ENCODE measurements at places on chromosomes 16 and 17.

- no peak for DNase-seq
Measured at GRCh38 chr16:53966821-53967571, 263.0 kb downstream of the FTO start.

- DNase-seq = peak; percentile 57
Measured at GRCh38 chr16:88619859-88620815, 18.2 kb upstream of the IL17C start.

DNA sequence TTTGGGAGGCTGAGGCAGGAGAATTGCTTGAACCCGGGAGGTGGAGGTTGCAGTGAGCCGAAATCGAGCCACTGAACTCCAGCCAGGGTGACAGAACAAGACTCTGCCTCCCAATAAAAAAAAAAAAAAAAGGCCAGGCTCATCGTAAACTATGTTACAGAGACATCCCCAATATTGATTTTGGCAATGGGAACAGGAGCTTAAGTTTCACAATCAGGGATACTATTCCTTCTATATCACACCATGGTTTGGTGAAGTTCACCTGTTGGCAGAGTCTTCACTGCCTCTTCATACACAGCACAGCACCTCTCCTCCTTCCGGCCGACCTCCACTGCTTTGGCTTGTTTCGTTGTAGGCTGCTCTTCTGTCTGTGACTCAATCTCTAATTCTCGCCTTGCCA, 21.2 kb downstream of the UTP6 start:
- DNase-seq = no peak

DNA sequence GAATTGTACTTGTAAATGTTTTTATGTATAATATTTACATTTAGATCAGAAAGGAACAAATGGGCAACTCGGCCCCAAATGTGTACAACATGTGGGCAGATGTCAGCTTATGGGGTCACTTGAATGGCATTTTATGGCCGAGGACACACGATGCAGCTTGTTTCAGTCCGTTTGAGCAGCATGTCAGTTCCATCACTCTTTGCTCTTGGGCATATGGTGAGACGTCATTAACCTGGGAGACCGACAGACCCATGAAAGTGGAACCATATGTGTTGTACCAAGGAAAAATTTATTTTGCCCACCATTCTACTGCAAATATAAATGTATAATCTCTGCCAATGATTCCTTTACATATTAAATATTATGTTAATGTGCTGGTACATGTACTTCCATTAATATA, 561.9 kb upstream of the SOX9 start:
- no peak for DNase-seq

DNA sequence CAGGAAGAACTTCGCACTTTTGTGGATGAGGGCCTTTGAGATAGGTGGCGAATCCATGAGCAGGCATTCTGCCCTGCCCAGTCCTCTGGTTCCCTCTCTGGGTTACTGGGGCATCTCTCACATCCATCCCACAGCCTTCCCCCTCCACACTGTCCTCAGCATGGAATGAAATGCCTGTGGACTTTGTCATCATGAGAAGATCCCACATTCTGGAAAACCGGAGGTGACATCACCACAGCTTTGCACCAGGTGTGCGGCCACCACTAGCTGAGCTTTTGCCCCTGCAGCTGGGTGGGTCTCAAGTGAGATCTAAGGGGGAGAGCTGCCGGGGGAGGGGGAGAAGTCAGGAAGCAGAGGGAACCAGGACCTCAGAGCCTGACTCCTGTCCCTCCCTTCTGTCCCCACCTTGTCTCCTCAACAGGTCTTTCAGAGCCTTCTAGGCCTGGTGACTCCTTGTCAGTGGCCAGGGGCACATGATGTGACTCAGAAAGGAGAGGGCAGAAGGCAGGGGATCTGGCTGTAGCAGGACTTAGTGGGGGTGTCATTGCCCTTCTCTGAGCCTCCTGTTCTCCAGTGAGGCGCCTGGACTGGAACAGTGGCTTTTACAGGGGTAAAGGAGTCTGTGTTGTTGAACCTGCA, 40.0 kb upstream of the DLX4 start:
- no peak for DNase-seq

DNA sequence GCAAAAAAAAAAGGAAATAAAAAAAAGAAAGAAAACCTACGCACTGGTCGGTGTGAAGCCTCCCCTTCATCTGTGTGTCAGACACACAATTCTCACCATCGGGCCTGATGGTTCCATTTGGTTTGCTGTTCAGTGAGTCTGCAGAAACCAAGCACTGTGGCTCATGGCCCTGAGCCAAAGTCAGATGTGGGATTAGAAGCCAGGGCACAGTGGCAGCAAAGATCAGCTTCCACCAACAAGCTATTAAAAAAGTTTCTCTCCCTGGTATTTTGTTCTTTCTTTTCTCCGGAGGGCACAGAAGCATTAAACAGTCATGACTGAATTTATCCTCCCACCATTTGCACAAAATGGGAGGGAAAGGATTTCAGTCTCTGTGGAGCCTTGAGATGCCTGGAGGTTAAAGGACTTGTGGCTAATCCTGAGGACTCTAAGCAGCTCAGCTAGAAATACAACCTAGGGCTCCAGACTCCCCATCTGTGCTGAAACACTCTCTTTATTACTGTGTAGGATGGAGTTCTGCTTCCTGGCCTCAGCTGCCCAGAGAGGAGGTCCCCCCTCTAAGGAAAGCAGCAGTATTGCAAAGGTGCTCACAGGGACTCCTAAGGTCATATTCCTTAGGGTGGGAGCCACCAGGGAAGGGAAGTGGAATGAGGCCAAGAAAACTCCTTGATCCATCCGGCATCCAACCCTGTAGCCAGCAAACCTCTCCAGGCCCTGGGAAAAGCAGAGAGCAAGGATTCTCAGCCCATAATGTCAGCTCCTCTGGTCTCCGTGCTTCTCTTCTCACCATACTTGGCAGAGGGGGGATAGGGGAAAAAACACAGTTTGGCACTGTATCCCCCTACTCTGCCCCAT, 28.2 kb downstream of the SLC39A11 start:
- DNase-seq = no peak

GRCh38 chr17:56038131-56038530, 115.1 kb upstream of the ANKFN1 start:
- no peak for DNase-seq

GRCh38 chr16:23504453-23505179, 5.7 kb downstream of the GGA2 start:
- DNase-seq = peak; percentile 83

DNA sequence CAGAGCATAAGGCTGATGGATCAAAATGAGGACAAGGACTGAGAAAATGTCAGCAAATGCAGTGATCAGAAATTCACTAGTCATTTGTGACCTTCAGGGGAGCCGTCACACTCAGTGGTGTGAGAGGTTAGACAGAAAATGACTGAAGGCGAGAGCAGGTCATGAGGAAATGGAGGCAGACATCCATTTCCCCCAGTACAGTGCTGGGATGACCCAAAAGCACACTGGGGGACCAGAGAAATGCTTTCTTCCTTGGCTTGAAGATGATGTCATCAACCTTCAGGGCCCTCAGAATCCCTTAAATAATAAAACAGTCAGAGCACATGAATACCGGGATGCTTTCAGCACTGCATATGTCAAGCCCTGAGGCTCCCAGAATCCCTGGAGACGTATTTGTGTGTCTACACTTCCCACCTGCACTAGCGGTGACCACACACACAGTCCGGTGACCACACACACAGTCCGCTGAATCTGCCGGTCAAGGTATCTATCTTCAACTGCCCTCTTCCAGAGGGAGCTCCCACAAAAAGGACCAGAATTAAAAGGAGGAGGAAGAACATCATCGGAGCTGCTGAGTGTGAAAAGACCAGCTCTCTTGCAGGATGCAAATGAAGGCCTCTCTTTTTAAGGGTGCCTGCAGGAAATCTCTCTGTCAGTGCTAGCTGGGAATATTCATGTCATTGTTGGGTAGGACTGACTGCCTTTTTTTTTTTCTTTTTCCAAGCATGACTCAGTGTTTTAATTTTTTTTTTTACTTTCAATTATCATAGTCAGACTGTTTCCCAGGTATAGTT, 8.2 kb downstream of the UBE2O start:
- DNase-seq = no peak

GRCh38 chr16:29316761-29317183, 89.7 kb downstream of the NPIPB11 start:
- DNase-seq = no peak

DNA sequence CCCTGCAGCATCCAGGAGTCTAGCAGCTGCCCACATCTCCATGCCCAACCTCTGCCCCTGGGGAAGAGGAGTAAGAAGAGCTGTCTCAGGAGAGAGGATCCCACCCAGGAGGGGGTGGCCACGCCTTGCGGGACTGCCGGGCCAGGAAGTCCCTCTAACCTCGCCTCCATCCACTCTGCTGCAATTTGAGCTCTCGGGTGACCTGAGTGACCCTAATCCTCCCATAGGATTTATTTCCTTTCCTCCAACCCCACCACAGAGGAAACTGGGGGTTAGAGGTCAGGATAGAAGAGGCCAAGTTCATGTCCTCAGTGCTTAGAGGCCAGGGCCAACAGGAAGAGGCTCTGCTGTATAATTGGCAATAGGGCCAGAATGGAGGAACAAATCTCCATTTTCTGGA, 22.6 kb upstream of the NGFR start:
- DNase-seq = no peak

GRCh38 chr17:82915757-82916027, 75.9 kb upstream of the ZNF750 start:
- no peak for DNase-seq

DNA sequence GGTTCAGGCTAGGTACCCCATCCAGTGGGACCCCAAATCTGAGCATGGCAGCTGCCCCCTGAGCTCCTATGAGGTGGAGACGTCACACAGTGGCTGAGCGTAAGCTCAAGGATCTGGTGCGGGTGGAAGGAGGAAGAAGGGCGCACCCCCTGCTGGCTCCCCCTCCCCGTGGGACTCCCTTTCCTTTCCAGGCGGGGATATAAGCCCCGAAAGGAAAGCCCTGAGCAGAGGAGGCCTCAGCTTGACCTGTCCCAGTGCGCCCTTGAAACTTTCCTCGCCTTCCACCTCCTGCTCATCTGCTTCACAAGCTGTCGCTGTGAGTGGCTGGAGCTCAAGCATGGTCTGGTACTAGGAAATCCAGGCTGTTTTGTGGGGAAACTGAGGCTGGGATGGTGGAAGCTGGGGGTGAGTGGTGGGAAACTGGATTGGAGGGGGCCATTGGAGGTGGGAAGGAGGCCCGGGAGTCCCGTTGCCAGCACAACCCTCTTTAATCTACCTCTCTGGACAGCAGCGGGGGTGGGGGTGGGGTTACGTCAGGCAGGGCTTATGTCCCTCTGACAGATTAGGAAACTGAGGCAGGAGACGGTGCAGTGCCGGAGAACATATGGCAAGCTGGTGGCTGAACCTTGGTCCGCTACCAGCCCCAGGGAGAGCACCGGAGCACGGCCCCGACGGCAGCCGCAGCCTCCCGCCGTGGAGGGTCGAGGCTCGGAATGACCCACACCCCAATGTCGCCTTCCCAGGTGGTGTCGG, 92.3 kb upstream of the TMEM97 start:
- no peak for DNase-seq

DNA sequence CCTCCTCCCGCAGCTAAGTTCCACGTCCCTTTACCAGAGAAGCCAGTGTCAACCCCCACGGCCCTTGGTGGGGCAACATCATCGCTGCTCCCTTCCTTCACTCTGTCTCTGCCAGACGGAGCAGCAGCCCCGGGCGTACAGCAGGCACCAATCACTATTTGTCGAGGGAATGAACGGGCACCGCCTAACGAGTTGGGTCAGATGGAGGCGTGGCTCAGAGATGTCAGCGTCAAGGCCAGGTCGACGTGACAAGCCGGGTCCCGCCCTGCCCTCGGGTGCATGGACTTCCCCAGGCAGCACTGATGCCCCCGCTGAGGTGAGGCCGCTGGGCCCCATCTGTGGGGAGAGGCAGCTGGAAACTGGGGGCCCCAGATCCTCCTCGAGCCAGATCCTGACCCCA, 50.0 kb downstream of the CBFA2T3 start:
- no peak for DNase-seq

GRCh38 chr16:85820604-85821372, 21.3 kb downstream of the COX4I1 start:
- no peak for DNase-seq

- peak; percentile 81 for DNase-seq
Measured at GRCh38 chr16:81745704-81746558, 33.2 kb upstream of the PLCG2 start.

DNA sequence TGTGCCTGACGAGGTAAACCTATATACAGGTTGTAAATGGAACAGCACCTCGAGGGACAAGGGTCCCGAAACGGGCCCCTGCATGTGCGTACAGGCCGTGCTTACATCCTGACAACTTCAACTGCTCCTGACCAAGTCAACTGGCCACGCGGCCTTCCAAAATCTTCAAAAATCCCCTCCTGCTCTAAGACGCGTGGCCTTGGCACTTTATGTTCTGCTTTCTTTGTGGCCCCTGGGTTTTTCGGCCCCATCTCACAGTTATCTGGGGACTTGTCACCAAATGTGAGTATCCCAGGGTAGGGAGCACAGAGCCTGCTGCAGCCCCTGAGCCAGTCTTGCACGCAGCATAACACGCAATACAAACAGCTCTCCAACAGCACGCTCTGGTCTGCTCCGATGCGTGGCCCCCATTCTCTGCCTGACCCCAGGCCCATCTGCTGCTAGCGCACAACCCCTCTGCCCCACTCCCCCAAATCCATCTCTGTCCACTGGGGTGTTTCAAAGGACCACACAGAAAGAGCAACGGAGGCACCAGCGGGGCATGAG, 659 bp downstream of the RPH3AL start:
- DNase-seq = no peak

DNA sequence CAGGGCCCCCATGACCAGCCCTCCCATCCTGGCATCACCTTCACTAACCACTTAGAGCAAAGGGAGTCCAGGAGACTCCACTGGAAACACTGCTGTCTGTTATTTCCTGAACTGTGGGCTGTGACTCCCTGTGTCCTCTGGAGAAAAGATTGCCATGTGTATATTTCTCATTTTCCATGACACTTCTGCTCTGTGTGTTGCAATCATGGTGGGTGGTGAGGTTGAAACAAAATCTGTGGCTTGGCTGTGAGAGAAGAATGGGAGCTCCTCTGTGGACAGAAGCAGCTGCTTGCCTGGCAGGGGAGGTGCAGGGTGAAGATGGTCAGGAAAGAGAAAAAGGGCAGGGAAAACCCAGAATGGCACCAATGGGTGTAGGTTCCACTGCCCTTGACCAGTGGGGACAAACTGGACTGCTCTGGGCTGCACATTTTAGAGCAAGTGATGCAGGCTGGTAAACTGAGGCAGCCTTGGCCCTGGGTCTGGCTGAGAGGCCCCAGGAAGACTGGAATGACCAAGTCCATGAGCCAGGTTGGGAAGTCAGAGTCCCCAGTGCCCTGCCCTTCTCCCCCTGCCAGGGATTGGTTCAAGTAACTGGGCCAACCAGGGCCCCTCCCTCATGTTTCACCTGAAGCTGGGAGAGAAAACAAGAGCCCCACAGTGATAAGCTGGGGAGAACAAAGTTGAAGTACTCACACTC, 314.3 kb downstream of the C16orf95 start:
- DNase-seq = no peak

- no peak for DNase-seq
Measured at GRCh38 chr16:396199-396598, 800 bp upstream of the NME4 start.

GRCh38 chr17:40499551-40500189, 1.8 kb downstream of the TNS4 start:
- no peak for DNase-seq

- DNase-seq = peak; percentile 92
Measured at GRCh38 chr17:2786176-2786881, 9.9 kb upstream of the RAP1GAP2 start.
